ENCODE measurements at places on chromosomes 6 and 20.
A peak's percentile ranks its signal among the peaks of the same experiment; 100 is the strongest.

- DNase-seq: no peak
Measured at GRCh38 chr6:90028066-90028778, 134.0 kb downstream of the GJA10 start.

DNA sequence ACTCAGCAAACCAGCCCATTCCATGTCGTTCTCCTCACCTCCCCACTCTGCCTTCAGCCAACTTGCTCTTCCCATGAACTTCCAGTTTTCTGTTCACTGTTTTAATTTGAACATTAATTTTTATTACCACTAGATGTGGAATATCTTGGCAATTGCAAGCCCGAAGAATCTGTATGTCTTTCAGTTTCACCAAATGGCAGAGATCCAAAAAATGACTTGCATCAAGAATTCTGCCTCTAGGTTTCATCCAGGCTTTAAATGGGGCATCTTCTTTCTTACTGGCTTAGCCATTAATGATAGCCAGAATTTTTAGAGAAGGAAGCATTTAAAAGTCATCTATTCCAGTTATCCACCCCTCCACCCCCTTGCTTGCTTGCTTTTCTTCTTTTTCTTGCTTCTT lies 39.0 kb downstream of the CAP2 start:
- DNase-seq: no peak

GRCh38 chr20:31593221-31594001 lies 11.7 kb upstream of the ID1 start:
- peak; percentile 37 for DNase-seq

DNA sequence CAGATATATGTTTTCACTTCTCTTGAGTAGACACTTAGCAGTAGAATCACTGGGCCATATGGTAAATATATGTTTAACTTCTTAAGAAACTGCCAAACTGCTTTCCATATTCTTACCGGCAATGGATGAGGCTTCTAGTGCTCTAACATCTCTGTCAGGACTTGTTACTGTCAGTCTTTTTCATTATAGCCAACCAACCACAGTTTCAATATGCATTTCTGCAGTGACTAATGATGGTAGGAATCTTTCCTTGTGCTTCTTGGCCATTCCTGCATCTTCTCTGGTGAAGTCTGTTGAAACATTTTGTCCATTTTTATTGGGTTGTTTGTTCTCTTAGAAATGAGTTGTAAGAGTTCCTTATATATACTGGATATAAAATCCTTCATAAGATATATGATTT lies 66.0 kb upstream of the SYNDIG1 start:
- DNase-seq: no peak

GRCh38 chr6:64679416-64679815 lies 1027.6 kb downstream of the EYS start:
- no peak for DNase-seq

DNA sequence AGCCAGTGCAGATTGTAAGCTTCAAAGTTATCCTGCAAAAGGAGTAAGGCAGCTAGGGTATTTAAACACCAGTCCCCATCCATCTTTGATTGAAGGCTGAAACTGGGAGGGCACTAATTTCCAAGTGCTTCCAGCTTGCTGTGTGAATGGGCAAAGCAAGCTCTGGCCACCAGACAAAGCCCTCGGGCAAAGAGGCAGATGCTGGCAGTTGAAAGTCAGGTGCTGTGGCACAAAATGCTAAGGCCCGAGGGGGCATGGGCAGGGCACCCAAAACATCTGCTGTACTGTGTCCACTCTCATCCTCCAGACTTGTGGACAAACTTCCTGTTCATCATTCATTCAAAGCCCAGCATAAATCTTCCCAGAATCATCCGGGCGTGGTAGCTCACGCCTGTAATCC lies 62.9 kb downstream of the TRMT6 start:
- no peak for DNase-seq

DNA sequence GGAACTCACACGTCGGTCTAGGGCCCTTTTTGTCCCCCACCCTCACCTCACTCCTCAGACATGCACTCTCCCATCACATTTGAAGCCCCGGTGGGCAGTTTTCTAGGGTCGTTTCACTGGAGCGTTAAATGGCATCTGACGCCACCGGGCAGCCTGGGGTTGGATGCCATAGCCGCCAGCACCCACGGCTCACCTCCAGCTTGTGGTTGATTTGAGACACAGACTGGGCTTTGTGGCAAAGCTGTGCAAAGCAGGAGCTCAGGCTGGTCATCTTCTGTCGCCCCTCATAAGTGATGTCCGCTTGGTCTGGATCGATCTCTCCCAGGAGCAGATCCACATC lies 530 bp downstream of the GOPC start:
- no peak for DNase-seq

DNA sequence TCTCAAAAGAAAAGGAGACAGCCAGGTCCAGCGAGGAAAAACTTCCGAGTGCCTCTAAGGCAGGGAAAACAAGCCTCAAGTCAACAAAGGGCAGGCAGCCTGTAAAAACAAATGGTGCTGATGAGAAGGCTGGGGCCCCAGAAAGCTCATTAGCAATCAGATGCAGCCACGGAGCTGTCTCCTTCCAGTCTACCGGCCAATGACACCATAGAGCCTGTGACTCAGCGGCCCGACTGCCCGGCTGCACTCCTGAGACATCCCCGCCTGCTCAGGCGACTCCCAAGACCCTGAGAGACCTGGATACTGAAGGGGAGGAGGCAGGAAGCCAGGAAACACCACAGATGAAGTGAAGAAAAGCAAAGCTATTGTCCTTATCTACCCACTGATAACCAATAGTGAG lies 120.1 kb upstream of the HDDC2 start:
- no peak for DNase-seq

- no peak for DNase-seq
Measured at GRCh38 chr20:41387444-41387851, 20.8 kb upstream of the EMILIN3 start.

DNA sequence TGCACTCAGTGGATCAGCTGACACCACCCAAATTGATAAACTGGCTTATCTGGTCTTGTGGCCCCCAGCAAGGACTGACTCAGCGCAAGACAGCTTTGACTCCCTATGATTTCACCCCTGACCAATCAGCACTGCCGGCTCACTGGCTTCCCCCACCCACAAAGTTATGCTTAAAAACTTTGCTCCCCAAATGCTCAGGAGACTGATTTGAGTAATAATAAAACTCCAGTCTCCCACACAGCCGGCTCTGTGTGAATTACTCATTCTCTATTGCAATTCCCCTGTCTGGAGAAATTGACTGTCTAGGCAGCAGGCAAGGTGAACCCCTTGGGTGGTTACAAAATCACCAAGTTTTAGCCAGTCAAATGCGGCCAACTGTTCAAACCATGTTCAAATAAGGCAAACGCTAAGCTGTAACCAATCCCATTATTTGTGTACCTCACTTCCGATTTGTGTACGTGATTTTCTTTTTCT lies 32.5 kb downstream of the SLC22A2 start:
- DNase-seq: no peak

DNA sequence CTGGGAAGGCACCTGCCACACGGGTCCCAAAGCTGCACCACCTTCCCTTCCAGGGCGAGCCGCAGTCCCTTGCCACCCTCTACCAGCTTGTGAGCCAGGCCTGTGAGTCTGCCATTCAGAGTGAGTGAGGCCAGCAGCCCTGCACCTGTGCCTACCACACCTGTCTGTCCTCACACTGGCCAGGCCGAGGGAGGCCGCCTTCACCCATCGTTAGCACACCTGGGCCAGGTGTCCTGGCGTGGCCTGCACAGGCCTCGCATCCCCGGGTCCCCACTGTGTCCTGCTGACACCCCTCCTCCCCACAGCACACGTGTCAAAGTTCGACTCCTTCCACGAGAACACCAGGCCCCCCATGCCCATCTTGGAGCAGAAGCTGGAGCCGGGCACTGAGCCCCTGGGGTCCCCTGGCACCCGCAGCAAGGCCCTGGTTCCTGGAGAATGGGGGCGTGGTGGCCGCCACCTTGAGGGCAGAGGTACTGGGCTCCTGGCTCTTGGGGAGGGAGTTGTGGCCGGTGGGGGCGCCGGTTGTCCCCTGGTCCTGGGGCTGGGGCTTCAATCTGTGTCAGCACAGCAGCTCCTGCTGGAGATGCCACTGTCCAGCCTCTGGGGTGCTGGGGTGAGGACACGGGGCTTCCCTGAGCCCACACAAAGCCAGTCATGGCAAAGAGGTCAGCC lies 33.0 kb downstream of the CHRNA4 start:
- DNase-seq: no peak

DNA sequence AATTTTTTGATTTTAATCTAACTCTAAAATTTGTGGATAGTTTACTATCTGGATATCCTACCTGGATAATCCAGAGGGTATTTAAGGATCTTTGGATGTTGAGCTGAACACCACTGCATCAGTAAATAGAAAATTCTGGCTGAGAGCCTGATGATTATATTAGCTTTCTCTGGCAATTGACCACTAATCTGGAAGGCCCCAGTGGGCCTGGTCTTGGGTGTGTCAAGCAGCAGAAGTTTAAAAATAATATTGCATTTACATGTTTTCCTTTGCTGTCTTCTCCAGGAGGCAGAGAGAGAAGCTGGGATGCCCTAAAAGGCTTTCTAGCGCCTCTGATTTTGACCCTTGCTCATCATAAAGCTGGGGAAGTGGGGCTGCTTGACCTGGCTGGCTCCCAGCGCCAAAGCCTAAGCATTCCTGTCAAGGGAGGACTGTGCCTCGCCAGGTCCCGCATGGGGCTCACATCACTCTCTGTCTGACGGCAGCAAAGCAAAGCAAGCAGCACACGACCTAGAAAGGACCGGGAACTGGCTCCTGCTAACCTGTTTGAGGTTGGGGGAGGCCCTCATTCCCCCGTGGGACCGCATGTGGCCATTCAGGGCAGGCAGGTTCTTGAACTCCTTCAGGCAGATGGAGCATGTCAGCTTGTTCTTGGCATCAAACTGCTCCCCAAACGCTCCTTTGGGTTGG lies 46.6 kb upstream of the MRPS10 start:
- no peak for DNase-seq

- no peak for DNase-seq
Measured at GRCh38 chr6:161101517-161101916, 109.9 kb downstream of the MAP3K4 start.

- DNase-seq: no peak
Measured at GRCh38 chr6:110430236-110430635, 14.9 kb upstream of the DDO start.

GRCh38 chr20:44616604-44616964 lies 34.2 kb downstream of the PKIG start:
- no peak for DNase-seq

All from DMS153 (cell line).